ENCODE measurements at places on chromosomes 5 and 9.
A peak's percentile ranks its signal among the peaks of the same experiment; 100 is the strongest.

- peaks cover 15% of the 10 kb centered on the region for H3K36me3 ChIP-seq
- no peak overlapping the region for H3K27ac ChIP-seq
- no peaks in the 10 kb centered on the region for H3K27me3 ChIP-seq
- DNase-seq, result no peak
- H3K4me3 ChIP-seq, result no peak overlapping the region
Observed at GRCh38 chr5:78242001-78242400, 52.5 kb downstream of the AP3B1 start.

DNA sequence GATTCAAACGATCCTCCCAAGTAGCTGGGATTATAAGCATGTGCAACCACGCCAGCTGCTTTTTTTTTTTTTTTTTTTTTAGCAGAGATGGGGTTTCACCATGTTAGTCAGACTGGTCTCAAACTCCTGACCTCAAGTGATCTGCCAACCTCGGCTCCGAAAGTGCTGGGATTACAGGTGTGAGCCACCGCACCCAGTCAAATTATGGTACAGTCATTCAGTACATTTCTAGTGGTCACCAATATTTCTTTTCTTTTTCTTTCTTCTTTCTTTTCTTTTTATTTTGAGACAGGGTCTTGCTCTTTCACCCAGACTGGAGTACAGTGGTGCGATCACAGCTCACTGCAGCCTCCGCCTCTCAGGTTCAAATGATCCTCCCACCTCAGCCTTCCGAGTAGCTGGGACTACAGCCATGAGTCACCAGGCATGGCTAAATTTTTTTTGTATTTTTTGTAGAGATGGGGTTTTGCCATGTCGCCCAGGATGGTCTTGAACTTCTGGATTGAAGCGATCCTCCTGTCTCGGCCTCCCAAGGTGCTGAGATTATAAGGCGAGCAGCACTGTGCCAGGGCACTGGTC lies 25.4 kb upstream of the DCP2 start:
- H3K36me3 ChIP-seq, result no peaks in the 10 kb centered on the region
- H3K27ac ChIP-seq, result no peak overlapping the region
- peaks cover 25% of the 10 kb centered on the region for H3K27me3 ChIP-seq
- H3K4me1 ChIP-seq, result no peaks in the 10 kb centered on the region
- no peak overlapping the region for H3K4me3 ChIP-seq
- no peak for DNase-seq

DNA sequence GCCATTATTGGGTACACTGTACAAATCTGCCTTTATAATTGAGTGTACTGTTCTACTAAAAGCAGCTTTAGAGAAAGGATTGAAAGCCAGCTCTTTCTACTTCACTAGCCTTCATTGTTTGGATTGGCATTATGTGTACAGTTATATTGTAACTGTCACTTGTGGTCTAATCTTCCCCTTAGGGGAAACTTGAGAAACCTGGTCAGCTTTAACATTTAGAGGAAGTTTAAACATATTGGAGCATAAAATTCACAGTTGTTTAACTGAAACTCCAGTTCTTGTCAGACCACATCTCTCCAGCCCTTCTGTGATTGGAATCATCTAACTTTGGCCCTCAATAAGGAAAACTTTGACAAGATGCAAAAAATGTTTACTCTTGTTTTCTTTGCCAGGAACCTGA lies 24.6 kb downstream of the PIK3R1 start:
- H3K27ac ChIP-seq, result peak overlapping the region; percentile 69
- H3K27me3 ChIP-seq, result no peaks in the 10 kb centered on the region
- no peak for DNase-seq
- H3K4me3 ChIP-seq, result no peak overlapping the region

GRCh38 chr5:135076051-135076491 lies 42.0 kb upstream of the PITX1 start:
- H3K36me3 ChIP-seq, result no peaks in the 10 kb centered on the region
- H3K27me3 ChIP-seq, result peaks cover 59% of the 10 kb centered on the region
- DNase-seq, result no peak
- H3K27ac ChIP-seq, result no peak overlapping the region

DNA sequence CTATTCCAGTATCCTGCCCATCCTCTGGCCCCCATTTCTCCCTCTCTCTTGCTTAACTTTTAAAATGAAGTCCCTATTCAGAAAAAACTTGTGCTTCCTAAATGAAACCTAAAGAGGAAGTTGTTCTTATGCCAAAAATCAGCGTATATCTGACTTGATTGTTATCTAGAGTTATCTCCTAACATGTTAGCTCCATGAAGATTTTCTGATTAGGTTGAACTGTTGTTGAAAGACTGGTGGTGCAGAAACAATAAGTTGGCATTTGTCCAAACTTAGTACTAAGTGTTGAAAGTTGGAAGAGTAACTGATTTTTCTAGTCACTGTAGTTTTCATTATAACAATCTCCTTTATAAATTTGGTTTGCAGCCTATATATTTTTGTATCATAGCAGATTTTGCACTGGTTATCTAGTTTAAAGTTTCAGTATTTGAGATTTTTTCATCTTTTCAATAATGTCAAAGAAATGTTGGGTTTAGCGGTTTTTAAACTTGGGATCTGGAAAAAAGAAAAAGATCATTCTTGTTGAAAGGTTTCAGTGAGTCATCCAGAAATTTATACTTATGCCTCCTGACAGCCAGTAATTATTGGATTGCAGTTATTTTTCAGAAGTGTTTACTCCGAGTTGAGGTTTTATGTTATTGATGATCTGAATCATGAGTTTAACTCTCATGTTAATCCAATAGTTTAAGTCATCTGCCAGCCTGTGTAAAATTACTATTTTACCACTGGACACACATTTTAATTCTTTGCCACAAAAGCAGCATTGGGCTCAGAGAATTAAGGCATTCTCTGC lies 60.6 kb downstream of the PAM start:
- peaks cover 2% of the 10 kb centered on the region for H3K36me3 ChIP-seq
- no peak overlapping the region for H3K27ac ChIP-seq
- no peak for DNase-seq
- no peak overlapping the region for H3K4me3 ChIP-seq

DNA sequence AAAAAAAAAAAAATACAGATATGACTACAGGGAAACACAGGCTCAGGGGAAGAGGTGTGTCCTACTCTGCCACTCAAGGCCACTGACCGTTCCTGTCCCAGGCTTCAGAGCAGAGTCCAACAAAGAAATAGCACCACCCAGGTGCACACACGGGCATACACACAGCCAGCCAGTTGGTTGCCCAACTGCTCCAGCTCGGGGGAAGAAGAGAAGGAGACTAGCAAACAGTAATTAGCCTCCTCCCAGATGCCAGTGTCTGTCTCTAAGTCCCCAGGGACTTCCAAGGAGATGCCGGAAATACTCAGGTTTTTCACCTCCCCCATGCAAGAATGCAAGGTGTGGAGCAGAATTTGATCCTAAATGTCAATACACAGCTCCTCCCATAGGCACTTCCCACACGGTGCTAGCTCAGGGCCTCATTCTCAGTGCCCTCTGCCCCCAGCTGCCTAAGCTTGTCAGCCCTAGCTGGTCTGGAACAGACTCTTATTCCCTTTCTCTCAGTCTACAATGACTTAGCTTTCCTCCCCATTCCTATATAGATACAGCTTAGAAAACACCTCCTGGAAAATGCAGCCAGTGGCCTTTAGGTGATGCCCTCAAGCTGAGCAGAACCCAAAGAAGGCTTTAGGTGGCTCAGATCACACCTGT lies 1.7 kb downstream of the MYORG start:
- H3K4me3 ChIP-seq, result peak overlapping the region; percentile 83
- H3K27ac ChIP-seq, result no peak overlapping the region
- DNase-seq, result no peak
- H3K4me1 ChIP-seq, result peaks cover 12% of the 10 kb centered on the region
